ENCODE measurements at places on chromosomes 12 and 14. TPM values are rescaled to one million over a fixed set of nuclear protein-coding genes. Genes with fewer than 3 reads are reported as not detected.

DNA sequence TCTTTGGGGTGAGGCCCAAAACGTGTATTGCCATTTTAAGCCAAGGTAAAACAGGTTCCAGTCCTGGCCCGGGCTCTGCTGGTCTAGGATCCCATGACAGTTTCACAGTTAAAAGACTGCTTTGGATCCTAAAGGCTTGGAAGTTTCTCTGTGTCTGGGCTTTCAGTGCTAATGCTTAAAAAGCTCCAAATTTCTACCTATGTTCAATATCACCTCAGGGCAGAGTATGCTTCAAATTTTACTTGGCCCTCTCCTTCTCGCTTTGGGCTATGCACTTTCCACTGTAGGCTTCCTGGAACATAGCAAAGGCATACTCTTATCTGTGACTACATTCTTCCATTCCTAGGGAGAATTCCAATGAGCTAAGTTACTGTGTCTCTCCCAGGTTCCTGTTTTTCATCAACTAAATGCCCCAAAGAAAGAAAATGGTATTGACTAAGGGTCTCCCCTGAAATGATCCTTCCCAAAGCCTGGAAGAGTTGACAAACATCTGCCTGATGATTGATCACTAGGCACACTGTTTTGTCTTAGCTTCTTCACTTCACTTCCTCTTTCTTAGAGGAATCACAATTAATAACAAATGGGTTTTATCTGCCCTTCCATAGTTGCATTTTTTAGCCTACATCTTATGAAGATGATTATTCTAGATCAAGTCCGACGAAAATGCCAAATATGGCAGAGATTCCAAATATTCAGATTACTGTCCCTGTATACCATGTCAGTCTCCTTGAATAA, 79.4 kb downstream of the TMTC2 start:
- DNase-seq = no peak

DNA sequence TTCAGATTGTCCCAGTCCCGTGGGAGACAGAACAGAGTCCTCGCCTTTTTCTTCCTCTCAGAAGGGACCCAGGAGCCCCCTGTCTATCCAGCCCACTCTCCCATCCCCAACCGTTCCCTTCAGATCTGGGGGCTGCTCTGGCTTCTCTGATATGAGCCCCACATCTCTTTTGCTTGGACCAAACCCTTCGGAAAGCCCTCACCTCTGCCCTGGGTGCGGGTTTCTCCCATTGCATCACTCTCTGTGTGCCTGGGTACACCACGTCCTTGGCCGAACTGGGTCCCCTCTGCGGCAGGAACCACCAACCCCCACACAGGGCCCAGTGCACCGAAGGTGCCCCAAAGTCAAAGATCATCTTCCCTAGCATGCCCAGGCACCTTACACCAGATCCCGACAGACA, 87.8 kb downstream of the DICER1 start:
- DNase-seq = no peak

GRCh38 chr14:99888149-99888548, 94.9 kb downstream of the EML1 start:
- DNase-seq = no peak

DNA sequence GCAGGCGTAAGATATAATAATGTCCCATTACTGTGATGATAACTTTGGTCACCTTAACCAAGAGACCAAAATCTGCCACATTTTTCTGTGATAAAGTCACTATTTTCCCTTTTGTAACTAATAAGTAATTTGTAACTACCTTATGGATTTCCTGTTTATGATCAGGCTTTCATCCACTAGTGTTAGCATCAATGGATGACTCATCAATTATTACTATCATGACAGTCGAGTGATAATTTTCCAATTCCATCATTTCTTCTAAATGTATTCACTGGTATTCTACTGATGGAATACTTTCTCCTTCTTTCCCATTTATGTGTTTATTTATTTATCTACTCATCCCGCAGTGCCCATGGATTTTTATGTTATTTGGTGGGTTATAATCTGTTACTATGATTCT, 148.4 kb downstream of the UNC79 start:
- DNase-seq = no peak

GRCh38 chr14:51473808-51474565, 177.7 kb upstream of the FRMD6 start:
- no peak for DNase-seq

- DNase-seq = no peak
These were observed 81.9 kb upstream of the PELI2 start for GRCh38 chr14:56036353-56036752.

DNA sequence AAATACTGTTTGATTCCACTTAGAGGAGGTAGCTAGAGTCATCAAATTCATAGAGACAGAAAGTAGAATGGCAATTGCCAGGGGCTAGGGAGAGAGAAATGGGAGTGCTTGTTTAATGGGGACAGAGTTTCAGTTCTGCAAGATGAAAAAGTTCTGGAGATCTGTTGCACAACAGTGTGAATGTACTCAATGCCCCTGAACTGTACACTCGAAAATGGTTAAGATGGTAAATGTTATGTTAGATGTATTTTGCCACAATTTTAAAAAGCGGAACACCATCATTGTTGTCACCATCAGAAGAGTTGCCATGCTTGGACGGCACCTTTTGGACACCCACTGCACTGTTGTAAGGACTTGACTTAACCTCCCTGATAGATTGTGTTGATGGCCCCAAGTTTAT, 106.9 kb downstream of the SCARB1 start:
- DNase-seq = no peak

GRCh38 chr14:52365071-52365470, 51.0 kb downstream of the PTGER2 start:
- DNase-seq = no peak

GRCh38 chr12:85564786-85565185, 271.4 kb downstream of the RASSF9 start:
- no peak for DNase-seq

- DNase-seq = no peak
These were observed 27.2 kb upstream of the CMAS start for GRCh38 chr12:22018860-22019259.

DNA sequence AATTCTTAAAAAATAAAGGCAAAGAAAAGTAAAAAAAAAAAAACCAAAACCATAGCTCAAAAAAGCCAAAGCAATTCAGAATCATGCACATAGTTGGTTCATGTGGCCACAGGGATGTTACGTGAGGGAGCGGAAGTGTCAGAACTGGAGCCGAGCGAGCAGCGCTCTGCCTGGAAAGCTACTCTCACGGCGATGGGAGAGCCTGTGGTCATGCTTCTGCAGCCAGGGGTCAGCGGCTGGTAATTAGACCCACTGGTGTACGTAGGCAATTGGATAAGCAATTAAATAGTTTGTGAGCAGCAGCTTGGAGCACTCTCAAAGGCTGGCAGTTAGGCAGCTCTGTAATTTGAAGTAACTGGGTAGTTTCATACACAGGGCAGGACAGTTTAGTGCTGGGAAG, 58.1 kb downstream of the TRHDE start:
- peak; percentile 74 for DNase-seq

The HNRNPC gene
- 878 TPM for polyA plus RNA-seq

The A2ML1 gene
- 0.38 TPM for polyA plus RNA-seq

- no peak for DNase-seq
These were observed 191.4 kb downstream of the FOXA1 start for GRCh38 chr14:37403626-37404025.

DNA sequence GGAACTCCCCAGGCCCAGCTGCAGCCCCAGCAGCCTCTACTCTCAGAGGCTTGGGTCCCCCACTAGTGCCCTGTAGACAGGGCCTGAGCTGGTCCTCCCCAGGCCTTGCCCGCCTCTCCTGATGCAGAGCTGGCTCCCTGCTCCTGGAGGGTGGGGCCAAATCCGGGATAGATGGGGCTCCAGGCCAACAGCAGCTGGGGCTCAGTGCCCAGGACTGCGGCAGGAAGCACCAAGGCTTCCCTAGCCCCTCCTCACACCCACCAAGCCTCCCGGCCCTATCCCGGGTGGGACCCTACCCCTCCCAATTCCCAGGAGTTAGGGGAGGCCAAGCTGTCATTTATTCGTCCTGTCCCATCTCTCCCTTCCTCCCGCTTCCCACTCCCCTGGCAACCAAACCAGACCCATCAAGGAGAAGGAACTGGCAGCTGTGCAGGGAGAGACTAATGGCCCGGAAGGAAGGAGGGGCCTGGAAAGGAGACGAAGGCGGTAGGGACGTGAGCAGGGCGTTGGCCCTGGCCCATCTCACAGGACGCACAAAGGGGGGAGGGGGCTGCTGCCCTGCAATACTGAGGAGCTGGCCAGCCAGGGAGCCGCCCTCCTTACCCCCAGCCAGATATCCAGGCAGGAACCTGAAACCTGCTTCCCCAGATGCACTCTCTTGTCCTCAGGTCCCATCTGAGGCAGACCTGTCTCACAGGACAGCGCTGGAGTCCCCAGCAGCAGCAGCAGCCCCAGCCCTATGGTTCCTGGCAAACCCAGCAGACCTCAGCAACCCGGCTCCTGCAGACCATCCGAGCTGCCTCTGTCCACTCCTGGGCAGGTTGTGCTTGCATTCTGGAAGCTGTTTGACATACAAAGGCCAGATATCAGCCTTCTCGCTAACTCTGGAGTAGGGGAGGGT, 1.6 kb upstream of the PRPH start:
- no peak for DNase-seq

DNA sequence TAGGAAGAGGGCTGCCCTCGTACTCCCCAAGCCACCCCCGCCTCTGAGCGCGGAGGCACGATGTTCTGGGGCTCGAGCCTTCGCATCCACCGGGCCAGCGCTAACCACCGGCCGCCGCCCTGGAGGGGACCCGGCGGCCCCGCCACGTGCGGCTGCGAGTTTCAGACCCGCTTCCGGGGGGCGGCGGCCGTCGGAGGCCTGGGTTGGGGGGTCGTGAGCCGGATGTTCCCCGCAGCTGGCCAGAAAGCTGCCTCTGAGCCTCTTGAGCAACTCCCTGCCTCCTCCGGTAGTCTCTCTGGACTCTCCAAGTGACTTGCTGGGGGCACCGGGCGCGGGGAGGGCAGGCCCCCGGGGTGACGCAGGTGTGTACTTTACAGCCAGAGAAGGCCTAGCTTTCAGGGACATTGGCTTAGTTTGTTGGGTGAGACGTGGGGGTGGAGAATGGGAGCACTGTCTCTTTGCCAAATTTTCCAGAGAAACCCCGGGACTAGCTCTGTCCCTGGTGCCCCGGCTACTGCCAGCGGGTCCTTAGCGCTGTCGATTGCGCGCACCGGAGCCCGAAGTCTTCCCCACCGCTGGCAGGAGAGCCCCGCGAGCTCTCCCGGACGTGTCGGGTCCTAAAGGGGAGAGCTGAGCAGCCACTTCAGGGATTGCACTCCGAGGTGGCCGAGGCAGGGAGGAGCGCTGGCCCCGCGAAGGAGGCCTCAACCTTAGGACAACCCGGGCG, 15.6 kb downstream of the OTX2 start:
- no peak for DNase-seq

DNA sequence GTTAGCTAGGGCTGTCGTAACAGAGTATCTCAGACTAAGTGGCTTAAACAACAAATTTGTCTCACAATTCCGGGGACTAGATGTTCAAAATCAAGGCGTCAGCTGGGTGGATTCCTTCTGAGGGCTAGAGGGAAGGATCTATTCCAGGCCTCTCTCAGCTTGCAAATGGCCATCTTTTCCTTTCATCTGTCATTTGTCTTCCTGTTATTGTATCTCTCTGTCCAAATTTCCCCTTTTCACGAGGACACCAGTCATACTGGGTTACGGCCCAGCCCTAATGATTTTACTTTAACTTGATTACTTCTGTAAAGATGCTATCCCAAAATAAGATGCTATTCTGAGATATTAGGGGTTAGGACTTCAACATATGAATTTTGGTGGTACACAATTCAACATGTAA, 119.0 kb upstream of the CPSF6 start:
- DNase-seq = no peak

The ACRBP gene
- polyA plus RNA-seq = 6.4 TPM

DNA sequence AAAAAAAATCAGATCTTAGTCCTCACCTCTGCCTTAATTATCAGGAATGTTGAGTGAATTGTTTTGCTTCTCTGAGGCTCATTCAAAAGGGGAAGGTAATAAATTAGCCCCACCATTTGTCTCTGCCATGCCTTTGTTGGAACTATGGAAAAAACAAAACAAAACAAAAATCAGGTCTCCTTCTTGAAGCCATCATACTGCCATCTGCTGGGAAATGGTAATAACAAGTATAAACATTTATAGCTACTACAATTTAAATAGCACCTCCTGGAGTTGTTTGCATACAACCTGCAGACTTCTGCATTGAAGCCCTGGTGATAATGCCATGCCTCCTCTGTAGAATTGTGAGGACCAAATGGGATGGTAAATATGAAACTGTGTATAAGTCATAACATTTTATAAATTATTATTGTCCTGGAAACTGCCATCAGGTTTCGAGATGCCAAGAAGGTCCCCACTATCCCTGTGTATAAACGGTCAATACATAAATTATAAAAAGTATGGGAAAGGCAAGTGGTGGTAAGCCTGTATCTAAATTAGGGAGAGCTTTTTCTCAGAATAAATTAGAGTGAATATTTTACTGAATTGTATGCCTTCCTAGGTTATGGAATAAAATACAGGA, 87.2 kb upstream of the FGD4 start:
- DNase-seq = peak; percentile 61

All from left renal cortex interstitium (tissue), 4 donors.